ENCODE measurements at places on chromosomes 1 and 21. TPM values are rescaled to one million over a fixed set of nuclear protein-coding genes. Genes with fewer than 3 reads are reported as not detected.
A peak's percentile ranks its signal among the peaks of the same experiment; 100 is the strongest.

The SELENBP1 gene
- total RNA-seq = 70.5 TPM

The SLFNL1 gene
- total RNA-seq = 0.09 TPM

The ACTA1 gene
- total RNA-seq = not detected

The SH2D2A gene
- not detected for total RNA-seq

The RNF11 gene
- 112 TPM for total RNA-seq

The C1orf116 gene
- total RNA-seq = not detected

The SYCP1 gene
- total RNA-seq = not detected

DNA sequence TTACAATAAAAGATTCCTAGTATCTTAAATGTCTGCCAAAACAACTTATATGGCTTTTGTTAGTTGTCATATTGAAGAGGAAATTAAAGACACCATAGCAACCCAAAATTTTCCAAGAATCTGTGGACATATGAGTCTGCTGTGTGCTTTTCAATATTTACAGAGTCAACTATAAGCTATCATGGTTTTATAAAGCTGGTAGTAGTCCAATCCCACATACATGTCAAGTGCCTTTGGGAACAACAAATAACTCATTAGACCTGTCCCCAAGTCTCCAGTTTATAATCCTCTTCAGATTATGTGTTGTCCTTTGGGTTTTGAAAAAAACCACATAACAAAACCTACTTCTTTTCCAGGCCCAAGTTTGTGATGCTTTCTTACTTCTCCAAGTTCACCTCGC is 293.8 kb upstream of the USP25 start:
- DNase-seq = no peak

DNA sequence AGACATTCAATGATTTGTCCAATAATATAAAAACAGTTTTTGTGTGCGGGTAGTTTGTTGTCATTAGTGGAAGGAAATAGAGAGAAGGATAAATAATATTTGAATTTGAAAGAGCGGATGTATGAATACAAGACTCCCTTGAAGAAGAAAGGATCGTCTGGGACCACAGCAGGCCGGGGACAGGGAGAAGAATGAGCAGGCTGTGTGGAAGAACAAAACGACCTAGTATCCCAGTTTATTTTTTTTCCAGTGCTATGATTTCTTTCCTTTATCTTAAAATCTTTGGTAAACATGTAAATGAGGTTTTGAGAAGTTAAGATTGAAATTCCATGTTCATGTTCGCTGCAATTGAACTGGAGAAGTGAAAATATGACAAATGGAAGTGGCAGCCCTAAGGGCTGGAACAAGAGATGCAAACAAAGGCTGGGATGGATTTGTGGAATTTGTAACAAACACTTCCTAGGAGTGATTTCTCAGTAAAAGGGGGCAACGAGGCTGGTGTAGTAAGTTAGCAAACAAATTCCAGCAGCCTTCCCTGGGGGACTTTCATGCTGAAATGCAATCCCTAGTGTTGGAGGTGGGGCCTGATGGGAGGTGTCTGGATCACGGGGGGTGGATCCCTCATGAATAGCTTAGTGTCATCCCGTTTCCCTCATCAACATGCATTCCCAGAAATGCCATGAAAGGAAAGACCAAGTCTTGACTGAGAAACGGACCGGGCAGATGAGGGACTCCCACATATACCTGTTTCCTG is 10.2 kb upstream of the IFI16 start:
- peak; percentile 98 for DNase-seq

- no peak for DNase-seq
Measured at GRCh38 chr21:37514038-37514667, 147.6 kb downstream of the DYRK1A start.

- DNase-seq = peak; percentile 67
Measured at GRCh38 chr1:98045767-98046641, 125.2 kb upstream of the DPYD start.

- DNase-seq = no peak
Measured at GRCh38 chr1:204382714-204383083, 23.0 kb upstream of the PLEKHA6 start.

DNA sequence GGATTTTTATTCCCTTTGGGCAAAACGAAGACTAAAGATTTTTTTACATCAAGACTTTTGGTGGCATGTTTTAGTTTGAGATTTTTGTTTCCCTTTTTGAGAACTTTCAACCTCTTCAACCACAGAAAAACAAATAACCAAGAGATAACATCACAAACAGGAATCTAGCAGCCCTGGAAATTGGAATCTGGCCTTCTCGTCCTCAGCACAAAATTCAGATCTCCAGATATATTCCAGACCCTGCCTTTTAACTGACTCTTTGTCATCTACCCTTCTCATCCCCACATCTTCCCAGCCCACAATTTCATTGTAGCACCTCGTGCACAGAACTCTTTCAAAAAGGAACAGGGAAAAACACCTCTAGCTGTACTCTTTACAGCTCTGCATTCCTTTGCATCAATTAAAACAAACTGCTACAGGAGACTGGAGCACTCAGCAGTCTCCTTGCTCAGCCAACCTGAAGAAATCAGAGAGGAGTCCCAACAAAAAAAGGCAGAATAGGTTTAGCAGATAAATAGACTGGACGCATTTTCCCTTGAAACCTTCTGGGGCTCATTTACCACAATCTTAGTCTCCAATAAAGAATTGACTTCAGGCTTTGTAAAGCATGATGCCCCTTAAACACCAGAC is 251.0 kb downstream of the TTLL7 start:
- no peak for DNase-seq

- no peak for DNase-seq
Measured at GRCh38 chr21:46424621-46425020, 34.1 kb upstream of the DIP2A start.

GRCh38 chr1:205994346-205994745 is 8.8 kb downstream of the RAB7B start:
- no peak for DNase-seq

DNA sequence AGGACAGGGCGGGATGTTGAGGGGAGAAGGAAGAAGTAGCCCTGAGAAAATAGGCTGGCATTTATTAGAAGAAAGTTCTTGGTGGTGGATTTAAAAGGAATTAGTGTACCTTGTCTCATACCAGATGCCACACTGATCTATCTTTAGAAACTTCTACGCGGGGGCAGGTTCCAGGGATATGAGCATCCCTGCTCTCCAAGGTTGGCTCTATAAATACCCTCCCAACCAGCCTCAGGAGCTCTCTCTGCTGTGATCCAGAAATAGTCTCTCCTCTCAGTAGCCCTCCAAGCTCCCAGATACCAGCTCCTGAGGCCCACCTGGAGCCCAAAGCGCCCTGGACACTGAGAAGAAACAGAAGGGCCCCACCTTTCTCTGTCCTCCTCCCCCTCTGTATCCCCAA is 128.3 kb upstream of the TNR start:
- DNase-seq = no peak

- DNase-seq = no peak
Measured at GRCh38 chr1:81730881-81731280, 69.9 kb upstream of the ADGRL2 start.

All from fibroblast of the aortic adventitia (primary cell).